Esophagus squamous epithelium (tissue), 5 donors: ENCODE measurements at places on chromosomes 2 and 18.

GRCh38 chr2:49225126-49225525, 70.8 kb upstream of the FSHR start:
- no peak for DNase-seq

DNA sequence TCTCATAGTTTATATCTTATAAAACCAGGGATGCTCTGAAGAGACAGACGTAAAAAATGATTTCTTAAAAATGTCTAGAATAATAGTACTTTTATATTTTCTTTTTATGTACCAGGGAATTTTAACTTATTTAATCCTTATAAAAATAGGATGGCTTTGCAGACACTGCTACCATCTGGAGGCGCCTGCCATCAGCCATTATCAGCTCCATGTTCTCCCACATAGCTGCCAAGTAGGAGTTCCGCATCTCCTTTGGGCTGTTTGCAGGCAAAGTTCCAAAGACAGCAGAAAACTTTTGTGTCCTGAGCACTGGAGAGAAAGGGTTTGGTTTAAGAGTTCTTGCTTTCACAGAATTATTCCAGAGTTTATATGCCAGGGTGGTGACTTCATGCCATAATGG, 69.2 kb downstream of the MTX2 start:
- no peak for DNase-seq

- no peak for DNase-seq
Measured at GRCh38 chr2:39455826-39456225, 18.7 kb upstream of the MAP4K3 start.

DNA sequence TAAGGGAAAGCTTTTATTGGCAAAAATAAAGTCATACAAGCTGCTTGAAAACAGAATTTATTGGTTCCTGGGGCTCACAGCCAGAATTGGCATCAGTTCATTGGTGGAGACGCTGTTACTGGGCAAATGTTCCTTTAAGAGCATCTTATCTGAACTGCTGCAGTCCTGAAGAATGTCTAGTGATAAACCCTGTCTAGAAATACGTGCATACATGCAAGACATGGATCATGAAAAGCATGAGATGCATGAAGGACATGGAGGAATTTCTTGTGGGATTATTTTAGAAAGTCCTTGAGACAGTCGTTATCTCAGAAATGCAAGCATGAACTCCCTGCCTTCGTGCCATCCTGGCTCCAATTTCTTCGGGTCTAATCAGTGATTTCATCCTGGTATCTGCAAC, 32.5 kb upstream of the FHOD3 start:
- no peak for DNase-seq

- DNase-seq: no peak
Measured at GRCh38 chr18:62610701-62611411, 88.0 kb downstream of the ZCCHC2 start.

DNA sequence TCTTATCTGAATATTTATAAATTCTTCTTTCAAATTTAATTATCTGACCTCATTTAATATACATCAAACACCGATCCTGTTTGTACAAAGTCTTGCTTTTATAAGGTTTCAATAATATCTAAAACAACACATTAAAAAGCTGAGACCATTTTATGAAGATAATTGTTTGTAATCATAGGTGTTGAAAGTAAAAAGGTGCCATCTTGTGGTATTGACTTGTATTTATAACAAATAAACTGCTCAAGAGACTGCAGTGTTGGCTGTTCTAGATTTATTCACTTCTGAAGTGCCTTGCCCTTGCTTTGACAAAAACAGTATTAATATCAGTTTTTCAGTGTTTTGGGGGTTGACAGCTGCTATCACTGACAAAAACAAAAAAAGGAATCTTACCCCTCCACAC, 286.8 kb upstream of the HNMT start:
- DNase-seq: no peak

DNA sequence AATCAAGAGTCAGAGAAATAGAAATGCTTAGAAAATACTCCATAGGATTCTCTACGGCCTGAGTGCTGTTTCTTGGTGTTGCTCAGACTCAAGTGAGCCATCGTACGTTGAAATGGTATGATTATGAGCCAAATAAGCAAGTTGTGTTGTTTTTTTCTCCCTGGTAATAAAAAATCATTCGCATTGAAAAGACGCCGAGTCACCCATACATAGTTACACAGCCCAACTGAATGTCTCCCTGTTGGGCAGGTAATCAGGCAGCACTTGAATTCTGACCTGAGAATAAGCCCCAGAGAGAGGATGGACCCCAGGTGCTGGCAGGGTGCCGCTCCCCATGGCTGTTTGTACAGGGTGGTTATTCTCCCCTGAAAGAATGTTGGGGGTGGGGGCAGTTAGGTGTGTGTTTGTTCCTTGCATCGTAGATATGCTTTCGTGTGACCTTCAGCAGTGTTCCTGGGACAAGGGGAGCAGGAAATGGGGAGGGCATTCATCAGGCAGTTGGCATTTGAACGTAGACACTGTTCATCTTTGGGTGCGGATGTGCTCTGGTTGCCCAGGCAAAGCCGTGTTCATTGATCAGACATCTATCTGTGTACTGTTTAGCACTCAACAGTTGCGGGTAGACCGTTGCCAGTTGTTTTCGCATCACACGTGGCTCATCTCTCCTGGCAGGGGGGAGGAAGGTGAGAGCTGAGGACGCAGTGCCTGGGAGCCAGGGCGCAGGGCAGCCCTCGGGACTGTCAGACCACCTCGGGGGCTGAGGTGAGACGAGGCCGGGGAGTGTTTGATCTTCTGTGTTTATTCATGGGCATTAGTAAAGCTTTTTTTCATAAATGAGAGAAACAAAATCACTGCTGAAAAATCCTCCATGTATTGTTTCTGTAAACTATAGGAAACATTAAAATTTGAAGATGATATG, 27.3 kb downstream of the MTCL1 start:
- no peak for DNase-seq

DNA sequence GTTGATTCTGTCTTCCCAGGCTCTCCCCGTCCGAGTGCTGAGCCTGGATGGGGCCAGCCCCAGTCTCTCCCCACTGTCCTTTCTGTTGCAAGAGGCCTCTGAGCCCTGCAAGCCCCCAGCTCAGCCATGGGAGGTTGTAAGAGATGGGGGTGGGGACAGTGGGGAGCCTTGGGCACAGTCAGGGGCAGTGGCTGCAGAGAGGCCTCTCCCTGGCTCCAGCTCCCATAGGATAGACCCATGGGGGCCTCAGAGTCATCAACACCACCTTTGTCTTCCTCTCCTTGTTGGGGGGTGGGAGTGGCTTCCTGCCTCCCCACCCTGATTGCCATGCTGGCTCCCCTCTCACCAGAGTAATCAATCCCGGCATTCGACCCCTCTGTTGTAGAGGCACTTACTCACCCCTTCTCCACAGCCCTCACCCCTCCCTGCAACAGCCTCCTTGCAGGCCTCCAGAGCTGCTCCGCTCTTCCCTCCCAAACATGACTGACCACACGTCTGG, 37.5 kb upstream of the NPAS2 start:
- DNase-seq: no peak

GRCh38 chr2:112255875-112256274, 1.0 kb upstream of the ZC3H8 start:
- no peak for DNase-seq

DNA sequence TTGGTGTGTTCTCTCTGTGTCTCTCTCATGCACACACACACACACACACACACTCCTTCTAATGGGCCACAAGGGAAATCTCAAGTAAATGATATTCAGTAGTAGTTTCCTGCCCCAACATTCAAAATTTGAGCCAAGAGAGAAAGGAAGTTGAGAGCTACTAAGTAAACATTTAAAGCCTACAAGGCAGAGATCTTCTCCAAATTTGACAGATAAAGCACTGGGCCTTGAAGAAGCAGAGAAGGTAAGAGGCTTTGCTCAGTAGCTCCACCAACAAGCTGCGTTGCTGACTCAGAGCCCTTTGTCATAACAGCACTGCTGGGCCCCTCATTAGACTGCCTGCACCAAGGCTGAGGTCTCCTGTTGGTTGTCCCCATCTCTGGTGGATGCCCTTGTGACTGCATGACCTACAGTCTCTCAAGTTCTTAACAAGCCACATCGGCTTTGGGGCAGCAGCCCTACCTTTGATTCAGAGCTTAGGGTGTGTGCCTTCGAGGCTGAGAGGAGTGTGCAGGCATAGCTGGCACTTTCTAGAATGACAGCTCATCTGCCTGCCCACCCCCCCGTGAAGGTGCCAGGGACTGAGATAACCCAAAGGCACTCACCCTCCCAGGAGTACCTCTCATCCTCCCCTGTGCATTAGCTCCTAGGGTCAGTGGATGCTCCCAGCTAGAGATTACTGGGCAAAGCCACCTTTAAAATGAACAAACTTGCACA, 32.3 kb upstream of the NEB start:
- DNase-seq: no peak

- no peak for DNase-seq
Measured at GRCh38 chr2:165114346-165114939, 89.4 kb downstream of the SCN3A start.

DNA sequence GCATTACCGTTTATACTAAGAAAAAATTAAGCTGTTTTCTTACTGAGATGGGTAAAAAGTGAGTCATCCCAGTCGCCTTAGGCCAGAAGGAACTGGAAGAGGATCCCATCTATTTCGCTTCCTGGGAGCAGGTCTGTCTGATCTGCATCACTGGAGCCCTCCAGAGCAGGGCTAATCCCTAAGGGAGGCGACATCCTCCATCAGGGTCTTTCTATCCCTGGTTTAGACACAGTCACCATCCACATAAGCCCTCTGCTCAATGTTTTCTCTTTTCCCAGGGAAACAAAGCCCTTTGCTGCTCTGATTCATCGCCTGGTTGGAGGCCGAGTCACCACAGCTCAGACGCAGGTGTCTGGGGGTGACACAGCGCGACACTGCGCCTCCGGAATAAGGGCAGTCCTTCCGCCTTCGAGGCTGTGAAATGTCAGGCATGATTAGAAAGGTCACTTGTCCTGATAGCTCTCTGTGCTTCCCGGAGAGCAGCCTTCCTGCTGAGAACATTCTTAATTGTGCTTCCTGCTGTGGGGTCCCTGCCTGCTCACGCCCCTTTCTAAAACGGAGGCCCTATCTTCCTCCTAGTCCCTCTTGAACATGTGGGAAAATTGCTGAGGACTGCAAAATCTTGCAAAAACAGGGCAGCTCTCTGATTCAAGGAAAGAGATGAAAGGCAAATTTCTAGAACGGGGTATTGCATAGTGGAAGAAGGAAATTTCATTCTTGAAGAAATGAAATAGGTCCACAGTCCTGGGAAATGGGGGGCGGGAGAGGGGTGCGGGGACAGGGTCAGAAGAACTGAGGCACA, 56.3 kb downstream of the MARCHF4 start:
- no peak for DNase-seq

DNA sequence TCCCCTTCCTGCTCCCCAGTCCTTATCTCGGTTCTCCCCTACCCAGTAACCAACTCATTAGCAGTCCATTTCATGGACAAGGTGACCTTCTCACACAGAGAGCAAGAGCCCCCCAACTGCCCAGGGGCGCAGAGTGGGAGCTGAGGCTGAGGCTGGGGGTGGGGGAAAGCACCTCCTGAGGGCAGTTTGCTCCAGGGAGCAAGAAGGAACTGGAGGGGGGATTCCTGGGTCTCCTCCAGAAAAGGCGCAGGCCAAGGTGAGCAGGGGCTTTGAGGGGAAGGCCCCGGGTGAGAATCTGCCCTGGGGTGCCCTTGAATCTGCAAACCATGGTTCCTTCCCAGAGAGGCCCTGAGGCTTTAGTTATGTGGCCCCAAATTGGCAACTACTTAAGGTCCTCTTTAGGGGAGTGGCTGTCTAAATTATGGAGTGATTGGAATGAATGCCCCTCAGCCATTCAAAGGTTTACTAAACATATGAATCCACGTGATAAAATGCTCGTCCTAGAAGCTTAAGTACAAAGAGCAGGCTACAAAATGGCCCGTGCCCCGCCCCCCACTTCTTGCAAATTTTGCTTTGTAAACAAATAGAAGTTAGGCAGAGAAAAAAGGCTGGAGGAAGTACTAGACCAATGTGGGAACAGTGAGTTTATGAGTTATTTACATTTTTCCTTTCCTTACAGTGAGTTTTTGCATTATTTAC, 123.5 kb upstream of the HS6ST1 start:
- no peak for DNase-seq

DNA sequence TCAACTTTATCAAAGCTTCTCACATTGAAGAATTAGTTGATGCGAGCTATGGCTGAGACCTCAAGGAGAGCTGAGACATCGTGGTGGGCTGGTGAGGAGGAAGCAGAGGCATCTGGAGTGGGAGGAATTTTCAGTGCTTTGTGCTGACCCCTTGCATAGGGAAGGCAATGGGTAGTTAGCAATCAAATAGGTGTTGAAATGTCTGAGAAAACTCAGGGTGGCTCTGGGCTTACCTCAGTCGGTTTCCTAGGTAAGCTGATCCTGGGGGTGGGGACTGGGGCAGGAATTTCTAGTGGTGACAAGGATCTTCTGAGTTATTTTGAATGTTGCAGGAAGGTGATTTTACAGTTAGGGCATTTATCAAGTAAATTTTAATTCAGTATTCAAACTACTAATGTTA, 20.7 kb upstream of the DPP10 start:
- DNase-seq: no peak

- no peak for DNase-seq
Measured at GRCh38 chr2:31688282-31688681, 107.5 kb upstream of the SRD5A2 start.

- DNase-seq: no peak
Measured at GRCh38 chr2:216023055-216023648, 9.8 kb upstream of the MREG start.

GRCh38 chr2:134429886-134430285, 176.0 kb downstream of the MGAT5 start:
- DNase-seq: no peak
